ENCODE measurements at places on chromosomes 7 and 10. TPM values are rescaled to one million over a fixed set of nuclear protein-coding genes. Genes with fewer than 3 reads are reported as not detected.

The ITGA8 gene
- total RNA-seq = not detected

The OPN4 gene
- total RNA-seq = not detected

The GRM3 gene
- not detected for total RNA-seq

The ACADSB gene
- 26.6 TPM for total RNA-seq

The PRF1 gene
- total RNA-seq = 149 TPM

The CALML3 gene
- total RNA-seq = not detected

The SH3PXD2A gene
- total RNA-seq = 8.6 TPM

The OR6B1 gene
- total RNA-seq = not detected

The TAS2R39 gene
- total RNA-seq = not detected

The CALN1 gene
- not detected for total RNA-seq

The GRID2IP gene
- total RNA-seq = 0.50 TPM

The CALML5 gene
- total RNA-seq = not detected

The C10orf95 gene
- total RNA-seq = 0.40 TPM

The RBP3 gene
- total RNA-seq = not detected

The TMED4 gene
- 78.8 TPM for total RNA-seq

The ENKUR gene
- total RNA-seq = 0.10 TPM

Measured in activated CD8-positive, alpha-beta memory T cell treated with anti-CD3 and anti-CD28 coated beads for 36 hours (primary cell).